Activated T-cell treated with anti-CD3 and anti-CD28 coated beads for 24 hours (primary cell): ENCODE measurements at places on chromosomes 7 and 10.

GRCh38 chr7:9921326-9921725 is 1052.3 kb upstream of the PHF14 start:
- no peak for DNase-seq

GRCh38 chr7:55387062-55387965 is 22.2 kb downstream of the LANCL2 start:
- no peak for DNase-seq

DNA sequence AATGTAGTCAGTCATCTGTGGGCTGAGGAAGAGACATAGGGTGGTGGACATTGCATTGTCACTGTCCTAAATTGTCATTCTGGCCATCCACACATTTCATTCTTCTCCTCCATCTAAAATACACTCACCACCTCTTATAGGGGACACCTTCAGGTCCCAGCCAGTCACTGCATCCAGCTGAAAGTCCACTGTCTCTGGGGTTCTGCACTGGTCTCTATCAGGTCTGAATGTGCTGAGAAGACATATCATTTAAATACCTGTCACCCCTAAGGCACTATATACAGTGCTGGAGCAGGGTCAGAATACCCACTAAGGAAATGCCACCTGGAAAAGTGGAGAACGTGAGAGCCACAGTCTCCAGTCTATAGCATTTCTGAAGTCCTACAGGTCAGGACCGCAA is 29.6 kb downstream of the SH2D4B start:
- DNase-seq: no peak

DNA sequence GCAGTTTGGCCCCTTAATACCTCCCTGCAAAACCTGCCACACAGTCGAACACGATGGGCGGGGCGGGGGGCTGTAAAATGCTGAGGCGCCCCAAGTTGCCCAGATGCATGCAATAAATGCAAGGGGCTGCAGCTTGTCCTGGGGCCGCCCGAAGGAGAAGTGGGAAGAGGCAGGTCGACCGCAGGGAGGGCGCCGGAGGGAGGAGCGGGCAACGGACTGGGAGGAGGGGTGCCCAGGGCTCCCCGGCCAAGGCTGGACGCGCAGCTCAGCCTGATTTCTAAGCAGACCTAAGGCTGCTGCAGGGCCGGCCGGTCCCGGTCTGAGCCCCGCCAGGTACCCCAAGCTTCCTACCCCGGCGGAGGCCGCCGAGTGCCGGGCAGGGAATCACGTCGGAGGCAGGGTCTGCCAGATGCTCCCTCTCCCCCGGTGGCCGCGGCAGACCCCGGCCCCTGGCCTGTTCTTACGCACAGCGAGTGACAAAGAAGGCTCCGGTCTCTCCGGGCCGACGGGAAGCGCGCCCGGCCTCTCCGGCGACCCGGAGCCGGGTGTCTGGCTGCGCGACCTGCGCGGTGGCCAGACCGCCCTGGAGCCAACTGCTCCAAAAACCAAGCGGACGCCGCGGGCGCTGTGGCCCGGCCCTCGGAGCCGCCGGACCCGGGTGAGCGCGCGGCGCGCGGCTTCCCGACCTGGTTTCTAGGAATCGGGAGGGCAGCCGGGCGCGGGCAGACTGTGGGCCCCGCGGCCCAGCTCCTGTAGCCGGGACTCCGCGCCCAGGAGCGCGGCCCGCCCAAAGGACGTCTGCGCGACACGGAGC is 744 bp upstream of the EBF3 start:
- no peak for DNase-seq

DNA sequence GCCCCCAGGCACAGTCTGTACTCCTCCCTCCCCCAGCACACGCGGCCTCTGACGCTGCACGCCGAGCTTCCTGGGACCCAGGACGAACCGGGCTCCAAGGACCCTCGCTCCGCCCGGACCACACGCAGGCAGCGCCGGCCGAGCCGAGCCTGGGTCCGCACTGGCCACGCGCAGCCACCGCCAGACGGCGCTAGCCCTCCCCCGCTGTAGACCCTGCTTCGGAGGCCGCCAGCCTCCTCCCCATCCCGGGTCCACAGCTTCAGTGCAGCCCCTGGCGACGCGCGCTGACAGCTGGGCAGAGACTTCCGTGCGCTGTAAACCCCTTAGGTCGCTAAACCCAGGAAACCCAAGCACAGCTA is 936 bp upstream of the TCERG1L start:
- DNase-seq: no peak

- no peak for DNase-seq
These were observed 183.4 kb upstream of the TCF7L2 start for GRCh38 chr10:112766636-112767035.

DNA sequence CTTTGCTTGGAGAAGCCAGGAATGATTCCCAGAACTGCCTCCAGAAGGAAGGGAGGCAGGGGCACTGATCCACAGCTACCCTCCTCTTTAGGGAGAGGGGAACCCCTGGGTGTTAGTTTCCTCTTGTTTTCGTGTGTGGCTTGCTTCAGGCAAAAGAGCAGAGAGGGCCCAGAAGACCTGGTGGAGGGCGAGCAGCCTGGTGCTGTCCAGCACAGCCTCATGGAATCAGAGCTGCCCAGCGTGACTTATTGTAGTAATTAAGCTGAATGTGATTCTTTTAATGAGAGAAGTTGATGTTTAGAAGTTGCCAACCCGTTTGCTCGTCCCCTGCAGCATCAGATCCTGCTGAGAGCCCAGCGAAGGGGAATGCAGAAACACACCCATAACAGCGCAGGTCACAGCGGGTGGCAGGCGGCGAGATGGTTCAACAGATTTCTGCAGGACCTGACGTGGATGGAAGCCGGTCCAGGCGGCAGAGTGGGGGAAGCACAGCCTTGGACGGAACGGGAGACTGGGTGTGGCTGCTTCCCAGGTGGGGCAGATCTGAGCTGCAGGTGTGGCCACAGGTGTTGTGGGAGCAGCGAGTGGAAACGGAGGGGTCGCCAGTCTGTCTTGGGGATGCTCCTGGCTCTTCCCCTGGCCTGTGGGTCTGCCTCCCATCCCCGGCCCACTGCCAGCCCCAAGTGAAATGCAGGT is 53.7 kb upstream of the SHH start:
- no peak for DNase-seq

DNA sequence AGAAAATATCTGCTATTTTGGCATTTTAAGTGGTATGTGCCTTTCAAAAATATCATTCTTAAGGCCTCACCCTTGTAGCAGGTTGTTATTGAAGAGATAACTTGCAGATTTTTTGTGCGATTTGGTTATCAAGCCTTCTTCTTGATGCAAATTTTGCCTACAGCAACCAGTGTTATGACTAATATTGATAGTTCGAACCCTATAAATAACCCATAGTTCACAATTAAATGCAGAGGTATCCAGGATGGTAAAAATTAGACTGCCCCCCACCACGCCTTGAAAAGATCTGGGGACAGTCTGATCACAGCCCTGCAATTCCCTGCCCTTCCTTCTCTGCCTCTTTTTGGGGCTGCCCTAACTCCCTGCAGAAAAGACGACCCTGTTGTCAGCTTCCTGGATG is 28.4 kb upstream of the RAPGEF5 start:
- DNase-seq: no peak

DNA sequence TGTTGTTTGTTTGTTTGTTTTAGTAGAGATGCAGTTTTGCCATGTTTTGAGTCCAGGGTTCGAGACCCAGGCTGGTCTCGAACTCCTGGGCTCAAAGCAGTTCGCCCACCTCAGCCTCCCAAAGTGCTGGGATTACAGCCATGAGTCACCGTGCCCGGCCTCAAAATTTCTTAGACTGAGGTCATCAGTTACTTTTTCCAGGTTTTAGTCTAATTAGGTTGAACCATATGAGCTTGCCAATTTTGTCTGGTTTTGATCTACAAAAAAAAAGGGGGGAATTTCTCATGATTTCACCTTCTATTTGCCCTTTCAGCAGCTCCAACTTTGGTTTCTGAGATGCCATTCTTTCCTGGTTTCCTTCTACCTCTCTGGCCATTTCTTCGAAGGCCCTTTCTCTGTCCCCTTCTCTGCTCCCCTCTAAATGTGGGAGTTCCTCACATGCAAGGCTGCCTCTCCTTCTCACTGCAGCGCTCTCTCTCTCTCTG is 5.5 kb downstream of the CUEDC2 start:
- no peak for DNase-seq

DNA sequence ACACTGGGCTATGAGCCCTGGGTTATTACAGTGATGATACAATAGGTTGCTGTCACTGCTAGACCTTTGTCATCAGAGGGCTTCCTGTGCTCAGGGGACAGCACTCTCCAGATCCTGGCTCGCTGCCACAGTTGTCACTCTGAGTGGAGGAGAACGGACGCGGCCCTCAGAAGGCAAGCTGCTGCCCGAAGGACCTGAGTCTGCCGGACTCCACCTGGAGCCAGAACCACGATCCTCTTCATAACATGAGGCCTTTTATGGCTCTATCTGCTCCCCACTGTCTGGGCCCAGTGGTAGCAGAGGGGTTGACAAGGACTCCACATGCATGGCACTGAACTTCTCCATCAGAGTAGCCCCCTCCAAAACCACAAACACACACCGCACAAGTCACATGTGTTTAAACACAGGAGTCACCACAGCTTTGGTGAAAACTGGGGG is 94.7 kb upstream of the EFCAB10 start:
- peak; percentile 32 for DNase-seq

GRCh38 chr7:27185013-27185853 is at the start of gene HOXA11:
Gene HOXA11 (minus strand): TSS chr7:27185232. CDS start chr7:27185144, 88 bp downstream.
- DNase-seq: no peak

DNA sequence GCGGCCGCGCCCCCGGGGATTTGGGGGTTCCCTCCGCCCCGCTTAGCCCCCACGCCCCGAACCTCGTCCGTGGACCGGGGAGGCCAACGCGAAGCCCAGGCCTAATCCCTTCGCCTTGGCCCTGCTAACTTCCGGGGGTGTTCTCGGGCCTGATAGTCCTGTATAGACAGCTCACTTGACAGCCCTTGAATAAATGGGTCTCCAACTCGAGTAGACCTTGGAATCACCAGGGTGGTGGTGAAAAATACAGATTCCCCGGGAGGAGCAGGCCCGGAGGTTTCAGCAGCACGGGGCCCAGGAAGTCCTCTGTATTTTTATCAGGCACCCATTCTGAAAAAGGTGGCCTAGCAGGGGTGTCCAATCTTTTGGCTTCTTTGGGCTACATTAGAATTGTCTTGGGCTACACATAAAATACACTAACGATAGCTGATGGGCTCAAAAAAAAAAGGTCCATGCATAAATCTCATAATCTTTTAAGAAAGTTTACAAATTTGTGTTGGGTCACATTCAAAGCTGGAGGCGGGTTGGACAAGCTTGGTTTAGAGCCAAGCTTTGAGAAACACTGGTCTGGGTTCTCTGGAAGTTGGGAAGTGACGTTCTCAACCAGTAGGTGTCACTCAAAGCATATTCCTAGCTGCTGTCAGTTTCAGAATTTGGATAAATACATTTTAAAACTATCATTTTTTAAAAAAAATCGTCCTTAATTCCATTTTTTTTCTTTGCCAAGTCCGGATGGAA is 221.7 kb downstream of the PHTF2 start:
- DNase-seq: peak; percentile 11
